ENCODE measurements at places on chromosomes 5 and 9.

DNA sequence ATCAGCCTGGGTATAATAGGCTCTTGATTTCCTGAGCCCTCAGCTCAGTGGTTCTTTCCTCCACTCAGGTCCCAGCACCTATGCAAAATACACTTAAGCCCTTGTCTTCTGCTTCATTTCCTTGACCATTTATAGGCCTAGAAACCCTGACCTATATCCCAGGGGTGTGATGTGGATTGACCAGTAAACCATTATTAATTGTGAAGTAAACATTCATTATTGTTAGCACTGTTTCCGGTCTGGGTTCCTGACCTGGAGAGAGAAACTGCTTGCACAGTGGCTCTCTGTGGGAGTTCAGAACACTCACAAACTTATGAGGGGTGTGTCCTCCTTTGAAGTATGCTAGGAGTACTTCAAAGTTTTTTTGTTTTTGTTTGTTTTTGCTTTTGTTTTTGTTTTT, 19.6 kb upstream of the TOMM5 start:
- DNase-seq, result no peak

GRCh38 chr5:172417983-172418630, 36.2 kb downstream of the SH3PXD2B start:
- no peak for DNase-seq

GRCh38 chr5:71924325-71924724, 182.9 kb upstream of the MAP1B start:
- DNase-seq, result no peak

GRCh38 chr9:2798423-2798822, 45.5 kb downstream of the PUM3 start:
- DNase-seq, result no peak

- no peak for DNase-seq
Observed at GRCh38 chr5:9658706-9659105, 28.6 kb upstream of the TAS2R1 start.

GRCh38 chr5:171957591-171958251, 48.7 kb downstream of the FBXW11 start:
- DNase-seq, result no peak

DNA sequence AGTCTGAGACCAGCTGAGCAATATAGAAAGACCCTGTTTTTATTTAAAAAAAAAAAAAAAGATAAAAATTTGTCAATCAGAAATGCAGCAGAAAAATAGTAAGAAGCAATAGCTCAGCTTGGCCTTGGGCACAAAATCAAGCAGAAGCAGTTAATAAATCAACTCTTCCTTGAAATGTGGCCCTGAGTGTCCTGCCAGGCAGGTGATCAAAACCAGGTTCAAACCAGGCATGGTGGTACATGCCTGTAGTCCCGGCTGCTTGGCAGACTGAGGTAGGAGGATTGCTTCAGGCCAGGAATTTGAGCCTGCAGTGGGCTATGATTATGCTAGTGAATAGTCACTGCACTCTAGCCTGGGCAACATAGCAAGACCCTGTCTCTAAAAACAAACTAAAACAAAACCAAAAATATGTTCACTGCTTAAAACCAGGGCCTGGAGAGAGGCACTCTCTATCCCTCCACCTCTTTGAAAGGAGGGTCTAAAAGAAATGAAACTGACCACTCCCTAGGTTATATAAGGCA, 27.9 kb upstream of the KLF9 start:
- no peak for DNase-seq

DNA sequence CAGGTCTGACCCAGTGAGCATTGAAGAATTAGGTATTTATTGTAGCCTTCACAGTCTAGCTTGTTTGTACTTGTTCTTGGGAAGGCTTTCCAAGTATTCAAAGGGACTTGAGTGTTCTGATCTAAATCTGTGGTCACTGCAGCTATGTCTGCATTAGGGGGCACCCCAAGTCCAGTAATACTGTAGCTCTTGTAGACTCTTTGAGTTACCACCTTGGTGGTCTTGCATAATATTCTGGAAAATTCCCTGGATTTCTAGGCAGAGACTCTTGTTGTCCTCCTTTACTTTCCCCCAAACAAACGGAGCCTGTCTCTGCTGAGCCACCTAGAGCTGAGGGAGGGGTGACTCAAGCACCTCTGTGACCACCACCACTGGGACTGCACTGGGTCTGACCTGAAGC, 149.5 kb upstream of the DHFR start:
- DNase-seq, result no peak

DNA sequence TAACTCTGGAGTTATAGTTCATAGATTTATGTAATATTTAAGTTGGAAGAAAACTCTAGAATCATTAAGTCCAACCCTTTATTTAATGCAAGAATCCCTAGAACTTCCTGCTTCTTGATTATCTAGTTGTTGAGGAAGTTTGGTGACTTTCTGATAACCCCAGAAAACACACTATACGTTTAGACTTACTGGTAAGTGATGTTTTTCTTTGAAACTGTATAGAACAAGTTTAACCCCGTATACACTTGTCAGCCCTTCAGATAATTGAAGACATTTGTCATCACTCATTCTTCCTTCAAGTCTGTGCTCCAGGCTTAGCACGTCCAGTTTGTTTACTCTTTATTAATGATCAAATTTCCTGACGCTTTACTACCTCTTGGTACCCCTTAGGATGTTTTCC, 9.0 kb downstream of the NDUFS4 start:
- no peak for DNase-seq

DNA sequence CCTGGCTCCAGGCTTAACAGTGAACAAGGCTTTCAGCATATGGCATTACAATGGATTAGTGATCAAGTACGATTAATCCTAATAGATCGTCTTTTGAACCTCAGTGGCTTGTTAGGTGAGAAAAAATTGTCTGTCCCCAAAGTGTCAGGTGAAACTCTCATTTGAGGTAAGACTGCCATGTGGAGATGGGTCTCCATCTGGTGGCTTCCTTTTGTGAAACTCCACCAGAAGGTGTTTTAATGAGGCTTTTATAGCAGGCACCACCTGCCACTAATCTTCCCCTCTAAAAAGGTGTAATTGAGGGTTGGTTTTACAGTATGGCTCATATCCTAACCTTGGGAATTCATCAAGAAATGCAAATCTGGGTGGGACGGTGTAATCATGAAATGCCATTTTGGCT, 471.1 kb upstream of the MPDZ start:
- no peak for DNase-seq

DNA sequence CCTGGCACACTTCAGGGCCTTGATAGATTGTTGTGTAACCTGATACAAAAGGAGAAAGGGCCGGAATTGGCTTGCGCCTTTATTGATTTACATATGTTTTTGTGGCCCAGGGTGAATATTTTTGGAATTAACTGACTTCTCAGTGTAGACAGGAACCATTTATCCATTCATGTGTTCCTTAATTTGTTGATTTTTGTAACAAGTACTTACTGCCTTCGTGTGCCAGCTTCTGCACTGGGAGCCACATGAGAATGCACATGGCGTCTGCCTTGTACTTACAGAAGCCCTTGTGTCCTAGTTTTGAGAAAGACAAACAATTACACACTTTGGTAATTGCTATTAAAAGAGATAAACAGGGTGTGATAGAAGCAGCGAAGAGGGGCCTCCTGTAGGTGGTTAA, 26.4 kb downstream of the EHMT1 start:
- no peak for DNase-seq

DNA sequence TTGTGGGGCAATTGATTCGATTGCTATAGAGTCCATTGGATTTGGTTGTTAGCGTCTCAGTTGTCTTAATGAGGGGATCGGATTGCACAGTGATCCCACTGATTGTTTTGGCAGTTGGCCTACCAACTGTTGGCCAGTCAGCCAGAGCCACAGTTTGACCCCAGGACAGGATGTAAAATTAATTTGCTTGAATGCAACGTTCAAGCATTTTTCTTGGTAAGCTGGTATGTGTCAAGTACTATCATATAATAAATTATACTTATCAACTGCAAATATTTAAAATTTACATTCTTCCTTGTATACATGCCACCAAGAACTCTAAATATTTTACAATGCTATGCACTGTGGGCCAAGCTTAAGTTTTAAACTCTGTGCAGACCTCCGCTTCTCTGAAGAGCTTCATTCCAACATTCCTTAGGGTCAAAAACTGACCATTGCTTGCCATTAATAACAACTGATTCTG, 80.4 kb upstream of the OSMR start:
- DNase-seq, result no peak

GRCh38 chr9:135670721-135671590, 7.8 kb downstream of the LCN9 start:
- DNase-seq, result no peak

GRCh38 chr9:29648601-29649000, 2075.3 kb upstream of the C9orf72 start:
- no peak for DNase-seq

GRCh38 chr5:78638973-78639669, 9.5 kb downstream of the LHFPL2 start:
- DNase-seq, result no peak

GRCh38 chr5:78560000-78560855, 88.3 kb downstream of the LHFPL2 start:
- DNase-seq, result no peak

DNA sequence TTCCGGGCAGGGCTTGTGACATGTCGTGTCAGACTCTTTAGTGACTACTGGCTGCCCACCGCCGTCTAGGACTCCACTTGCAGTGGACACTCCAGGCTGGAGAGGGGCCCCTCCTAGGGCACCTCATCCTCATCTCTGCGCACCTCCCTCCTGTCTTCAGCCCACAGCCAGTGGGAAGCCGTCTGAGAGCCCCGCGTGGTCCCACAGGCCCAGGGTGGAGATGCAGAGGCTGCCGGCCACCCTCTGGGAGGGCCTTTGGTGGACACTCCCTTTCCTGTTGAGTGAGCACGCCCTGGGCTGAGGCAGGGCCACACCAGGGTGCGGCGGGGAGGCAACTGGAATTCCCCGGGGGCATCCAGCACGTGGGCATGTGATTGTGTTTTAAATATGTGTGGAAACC, 80.5 kb downstream of the IRX2 start:
- DNase-seq, result no peak

GRCh38 chr5:23703940-23704855, 196.8 kb downstream of the PRDM9 start:
- DNase-seq, result peak; percentile 81

GRCh38 chr9:96440671-96441199, 9.2 kb upstream of the HABP4 start:
- DNase-seq, result no peak
